ENCODE measurements at places on chromosomes 12 and 14.

GRCh38 chr12:103422328-103422727 lies 73.4 kb downstream of the C12orf42 start:
- DNase-seq = no peak

DNA sequence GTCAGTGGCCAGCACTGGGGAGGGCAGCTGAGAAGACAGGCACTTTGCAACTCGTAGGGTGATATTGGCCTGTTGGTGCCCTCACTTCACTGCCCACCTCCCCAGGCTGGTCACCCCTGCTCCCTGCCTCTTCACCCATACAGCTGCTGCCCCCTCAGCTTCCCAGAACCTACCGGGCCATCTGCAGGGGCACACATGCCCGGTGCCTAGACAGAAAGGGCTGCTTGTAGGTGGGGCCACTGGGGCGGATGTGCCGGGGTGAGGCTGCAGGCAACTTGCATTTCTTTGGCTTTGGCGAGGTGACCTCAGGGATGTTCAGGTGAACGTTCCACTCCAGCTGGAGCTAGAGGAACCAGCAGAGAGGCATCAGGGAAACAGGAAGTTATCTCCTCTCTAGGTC lies 17.2 kb downstream of the FAM186B start:
- DNase-seq = no peak

GRCh38 chr14:37708481-37708880 lies 113.1 kb downstream of the TTC6 start:
- DNase-seq = no peak

DNA sequence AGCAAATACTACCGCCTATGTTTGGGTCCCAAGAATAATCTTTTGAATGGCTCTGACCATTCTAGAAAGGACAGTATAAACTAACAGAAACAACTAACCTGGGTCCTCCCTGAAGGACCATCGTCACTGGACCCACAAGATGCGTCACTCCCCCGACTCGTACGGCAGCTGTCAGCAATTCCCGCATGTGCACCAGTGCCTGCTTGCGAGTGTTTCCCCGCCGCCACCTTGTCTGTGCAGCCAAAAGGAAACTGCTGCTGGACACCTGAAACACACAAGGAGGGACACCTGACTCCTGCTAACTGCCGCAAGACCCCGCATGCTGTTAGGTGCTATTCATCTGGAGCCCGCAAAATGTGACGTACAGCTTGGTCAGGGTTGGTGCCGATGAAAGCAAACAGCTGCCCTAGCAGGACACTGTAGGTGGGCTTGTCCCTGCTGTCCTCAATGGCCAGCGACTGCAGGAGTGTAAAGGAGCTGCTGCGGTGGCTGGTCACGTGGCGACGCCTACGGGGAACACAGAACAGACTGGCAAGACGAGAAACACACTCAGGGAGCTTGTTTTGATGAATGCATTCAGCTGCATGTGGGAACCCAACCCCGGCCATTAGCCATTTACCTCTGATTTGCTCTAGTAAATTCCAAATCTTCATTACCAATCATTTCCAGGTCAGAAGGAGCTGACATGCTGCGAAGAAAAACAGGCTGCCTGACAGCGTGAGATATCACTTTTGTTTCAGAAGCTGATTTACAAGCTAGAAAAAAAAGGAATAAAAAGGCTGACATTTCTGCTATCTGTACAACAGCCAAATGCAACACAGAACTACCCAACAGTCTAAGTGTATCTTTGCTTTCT lies 118.1 kb downstream of the TRAFD1 start:
- no peak for DNase-seq

DNA sequence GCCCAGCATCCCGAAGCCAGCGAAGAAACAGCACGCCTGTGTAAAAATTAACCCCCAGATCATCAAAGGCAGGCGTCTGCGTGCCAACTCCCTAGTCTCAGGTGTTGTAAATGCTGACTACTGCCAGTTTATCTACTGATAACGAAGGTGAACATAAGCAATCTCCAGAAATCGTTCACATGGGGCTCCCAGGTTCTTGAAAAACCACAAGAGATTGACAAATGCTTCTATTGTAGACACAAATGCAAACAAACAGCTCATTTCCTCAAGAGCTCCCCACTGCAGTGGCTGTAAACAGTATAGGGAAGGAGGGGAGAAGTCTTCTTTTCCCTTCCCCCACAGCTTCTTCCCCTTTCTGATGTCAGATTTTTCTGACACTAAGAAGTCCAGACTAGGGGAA lies 5.3 kb upstream of the PLEKHG3 start:
- no peak for DNase-seq

- no peak for DNase-seq
These were observed 10.9 kb downstream of the DCP1B start for GRCh38 chr12:1993341-1993740.

DNA sequence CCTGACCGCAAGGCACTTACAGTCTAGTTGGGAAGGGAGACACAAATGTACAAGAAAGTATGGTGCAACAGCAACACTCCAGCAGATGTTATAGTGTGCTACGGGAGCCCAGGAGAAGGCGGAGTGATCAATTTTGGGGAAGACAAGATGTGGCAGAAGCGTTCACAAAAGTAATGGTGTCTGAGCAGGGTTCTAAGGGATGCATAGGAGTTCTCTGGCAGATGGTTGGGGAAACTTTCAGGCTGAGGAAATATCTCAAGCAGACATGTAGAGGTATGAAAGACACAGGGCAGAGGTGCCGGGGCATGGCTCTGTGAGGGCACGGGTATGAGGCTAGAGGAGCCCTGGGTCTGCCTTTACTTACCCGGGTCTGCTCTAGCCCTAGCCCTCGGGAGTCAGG lies 5.1 kb upstream of the TNFRSF1A start:
- no peak for DNase-seq
